Left kidney (tissue), 8 donors: ENCODE measurements at places on chromosomes 2 and 18. TPM values are rescaled to one million over a fixed set of nuclear protein-coding genes. Genes with fewer than 3 reads are reported as not detected.

The SERPINB12 gene
- polyA plus RNA-seq: not detected

The LRP2 gene
- 223 TPM for polyA plus RNA-seq

The SRD5A2 gene
- polyA plus RNA-seq: 0.13 TPM

The ABCG8 gene
- polyA plus RNA-seq: 0.88 TPM

The HTRA2 gene
- polyA plus RNA-seq: 29.8 TPM

The POLR1A gene
- 24.7 TPM for polyA plus RNA-seq

The BCL2 gene
- polyA plus RNA-seq: 25.2 TPM

The ABCB11 gene
- 0.10 TPM for polyA plus RNA-seq

The RAB6C gene
- 0.75 TPM for polyA plus RNA-seq

The CIB4 gene
- 0.48 TPM for polyA plus RNA-seq

The ABCG5 gene
- 0.63 TPM for polyA plus RNA-seq

The GALR1 gene
- 0.15 TPM for polyA plus RNA-seq

DNA sequence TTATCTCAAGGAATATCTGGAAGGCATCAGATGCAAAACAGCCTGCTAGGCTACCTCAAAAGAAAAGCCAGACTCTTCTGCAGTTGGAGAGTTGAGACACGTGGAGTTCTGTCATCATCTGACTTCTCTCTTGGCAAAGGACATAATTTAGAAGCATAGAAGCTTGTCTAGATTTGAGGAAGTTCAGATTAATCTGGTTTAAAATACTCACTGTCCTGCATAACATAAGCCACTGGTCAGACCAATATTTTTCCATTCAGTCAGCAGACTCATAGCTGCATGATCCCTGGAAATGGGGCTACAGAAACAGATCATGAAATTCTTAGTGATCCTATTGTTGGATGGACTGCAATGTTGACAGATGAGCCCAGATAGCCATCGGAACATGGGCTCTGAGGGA is 349.0 kb downstream of the TXNL1 start:
- no peak for DNase-seq

DNA sequence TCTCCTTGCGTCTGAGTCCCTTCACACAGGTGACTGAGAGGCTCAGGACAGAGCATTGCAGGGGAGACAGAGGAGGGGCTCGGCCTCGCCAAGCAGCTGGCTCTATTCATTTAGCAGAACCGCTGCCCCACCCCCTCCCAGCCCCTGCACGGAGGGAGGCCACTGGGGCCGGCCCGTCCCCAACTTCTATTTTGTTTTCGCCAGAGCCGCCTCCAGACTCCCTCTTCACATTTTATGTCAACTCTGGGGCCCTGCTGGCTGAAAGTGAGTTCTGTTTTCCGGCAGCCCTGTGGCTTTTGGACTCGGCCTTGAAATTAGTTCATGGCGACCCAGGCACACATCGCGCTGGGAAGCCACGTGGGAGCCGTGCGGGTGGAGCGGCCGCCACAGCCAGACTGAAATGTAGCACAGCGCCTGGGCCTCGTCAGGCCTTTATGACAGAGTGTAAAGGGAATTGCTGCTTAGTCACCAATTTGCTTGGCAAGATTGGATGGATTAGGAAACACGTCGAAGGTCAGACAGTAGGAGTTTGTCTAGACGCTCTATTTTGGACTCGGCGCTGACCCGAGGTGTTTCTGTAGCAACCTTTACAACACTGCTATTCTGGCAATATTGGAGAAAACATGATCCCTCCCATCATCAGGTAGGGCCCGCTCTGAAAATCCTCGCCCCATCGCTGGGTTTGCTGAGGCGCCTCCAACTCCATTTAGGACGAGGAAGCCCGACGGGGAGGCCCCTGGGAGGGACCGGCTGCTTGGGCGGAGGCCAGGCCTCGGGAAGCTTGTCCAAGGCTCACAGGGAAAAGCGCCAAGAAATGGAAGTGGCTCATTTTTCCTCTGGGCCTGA is 90.7 kb upstream of the CTDP1 start:
- DNase-seq: peak; percentile 73

DNA sequence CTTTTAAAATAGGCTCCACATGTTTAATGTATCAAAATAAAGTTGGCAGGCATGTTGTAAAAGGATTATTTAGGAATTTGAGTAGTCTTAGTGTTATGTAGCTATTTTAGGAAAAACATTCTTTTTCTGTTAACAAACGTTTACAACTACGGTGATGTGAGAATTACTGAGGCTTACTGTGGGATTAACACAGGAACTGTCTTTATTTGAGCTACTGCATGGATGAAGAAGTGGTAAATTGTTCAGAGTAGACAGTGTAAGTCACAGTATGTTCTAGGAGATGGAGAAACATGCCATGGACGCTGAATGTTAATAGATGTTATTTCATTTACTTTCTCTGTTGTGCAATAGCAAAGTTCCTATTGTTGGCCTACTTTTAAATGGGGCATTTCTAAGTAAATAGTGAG is 1.6 kb downstream of the PPM1B start:
- DNase-seq: peak; percentile 27

DNA sequence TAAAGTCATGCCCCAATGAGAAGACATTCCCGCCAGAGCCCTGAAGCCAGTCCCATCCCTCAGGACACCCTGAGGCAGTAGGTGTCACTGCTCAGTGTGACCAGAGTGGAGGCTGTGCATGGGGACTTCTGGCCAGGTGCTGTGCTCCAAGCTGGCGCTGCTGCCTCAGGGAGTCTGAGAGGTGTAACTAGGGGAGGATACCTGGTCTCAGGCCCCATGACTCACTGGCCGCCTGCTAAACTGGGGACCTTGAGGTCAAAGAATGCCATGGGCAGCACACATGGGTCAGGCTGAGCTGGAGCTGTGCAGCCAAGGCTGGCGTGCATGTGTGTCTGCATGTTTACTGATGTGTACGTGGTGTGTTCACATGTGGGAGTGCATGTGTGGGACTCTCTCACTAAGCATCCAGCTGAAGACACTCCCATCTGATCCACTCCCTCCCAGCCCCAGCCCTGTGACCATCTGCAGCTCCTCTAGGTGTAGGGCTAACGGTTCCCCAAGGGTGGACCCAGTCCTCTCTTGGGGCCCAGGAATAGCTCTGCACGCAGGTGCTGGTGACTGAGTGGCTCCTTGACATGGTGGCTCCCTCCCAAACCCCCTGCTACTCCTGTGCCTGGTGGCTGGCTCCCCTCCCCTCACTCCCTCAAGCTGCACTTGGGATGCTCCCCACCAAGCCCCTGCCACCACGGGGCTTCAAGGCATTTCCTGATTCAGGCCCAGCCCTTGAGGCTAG is 16.5 kb downstream of the HS6ST1 start:
- DNase-seq: no peak

DNA sequence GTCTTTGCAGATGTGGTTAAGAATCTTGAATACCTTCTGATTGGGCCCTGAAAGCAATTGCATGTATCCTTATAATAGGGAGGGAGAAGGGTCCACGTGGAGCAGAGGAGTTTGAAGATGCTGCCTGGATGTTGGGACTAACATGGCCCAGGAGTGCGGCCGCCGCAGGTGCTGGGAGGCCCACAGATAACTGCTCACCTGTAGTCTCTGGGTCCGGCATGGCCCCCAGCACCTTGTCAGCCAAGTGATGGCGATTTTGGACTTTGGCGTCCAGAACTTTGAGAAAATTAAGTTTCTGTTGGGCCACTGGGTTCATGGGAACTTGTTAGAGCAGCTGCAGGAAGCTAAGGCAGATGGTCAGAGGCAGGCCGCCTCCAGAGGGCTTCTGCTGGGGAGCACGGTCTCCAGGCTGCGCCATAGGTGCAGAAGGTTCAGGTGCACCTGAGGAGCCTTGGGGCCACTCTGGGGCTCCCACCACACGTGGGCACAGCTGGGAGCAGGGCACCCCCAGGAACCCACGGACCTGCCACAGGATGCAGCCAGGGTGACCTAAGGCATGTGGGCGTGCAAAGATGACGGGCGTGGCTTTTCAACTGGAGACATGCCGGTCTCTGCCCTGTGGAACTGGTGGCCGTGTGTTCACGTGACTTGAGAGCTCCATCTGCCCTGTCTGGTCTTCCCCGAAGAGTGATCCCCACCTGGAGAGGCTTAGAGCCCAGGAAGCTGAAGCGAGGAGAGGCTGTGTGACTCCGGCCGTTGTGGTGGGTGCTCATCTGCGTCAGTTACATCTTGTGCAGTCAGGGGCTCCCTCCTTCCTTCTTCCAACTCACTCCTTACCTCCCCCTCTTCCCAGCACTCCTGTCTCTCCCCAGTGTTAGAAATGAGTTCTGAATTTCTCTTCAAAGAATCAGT is 277.3 kb downstream of the AGAP1 start:
- no peak for DNase-seq

GRCh38 chr18:34639687-34640086 is 70.4 kb upstream of the DTNA start:
- no peak for DNase-seq

- no peak for DNase-seq
Measured at GRCh38 chr18:45282101-45282812, 333.0 kb upstream of the SLC14A2 start.

- no peak for DNase-seq
Measured at GRCh38 chr18:10322004-10322403, 132.4 kb upstream of the APCDD1 start.

- DNase-seq: no peak
Measured at GRCh38 chr2:175808858-175809257, 193.2 kb downstream of the LNPK start.

DNA sequence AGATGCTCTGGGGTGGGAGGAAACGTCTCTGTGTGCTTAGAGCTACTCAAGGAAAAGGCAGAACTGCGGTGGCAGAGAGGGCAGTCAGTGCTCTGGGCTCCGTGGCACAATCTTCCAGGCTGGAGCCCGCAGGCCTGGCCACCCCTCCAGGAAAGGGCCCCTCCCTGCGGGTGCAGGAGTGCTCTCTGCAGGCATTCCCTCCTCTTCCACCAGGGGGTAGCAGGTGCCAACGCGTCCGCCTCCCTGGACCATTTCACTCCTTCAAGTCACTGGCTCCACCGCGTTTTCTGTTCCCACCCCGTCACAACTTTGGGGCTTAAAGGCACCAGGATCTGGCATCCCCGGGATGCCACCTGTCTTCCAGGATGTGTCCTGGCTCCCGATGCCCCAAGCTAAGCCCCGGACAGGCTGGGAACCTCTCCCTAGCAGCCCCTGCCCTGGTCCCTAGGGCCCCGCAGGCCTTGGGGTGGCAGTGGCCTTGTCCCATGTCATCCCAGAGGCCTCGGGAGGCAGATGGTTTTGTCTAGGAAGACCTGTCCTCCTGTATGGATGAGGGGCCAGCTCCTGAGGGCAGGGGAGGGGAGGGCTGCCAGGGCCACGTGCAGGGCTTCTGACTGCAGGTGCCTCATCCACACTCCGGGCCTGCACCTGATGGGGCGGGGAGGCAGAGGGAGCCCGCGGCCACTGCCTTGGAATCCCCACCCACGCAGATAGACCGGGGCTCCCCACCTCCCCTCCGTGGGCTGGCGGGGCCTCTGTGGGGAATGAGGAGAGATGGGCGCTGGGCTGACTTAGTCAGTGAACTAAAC is 26.4 kb downstream of the KCNIP3 start:
- DNase-seq: no peak

DNA sequence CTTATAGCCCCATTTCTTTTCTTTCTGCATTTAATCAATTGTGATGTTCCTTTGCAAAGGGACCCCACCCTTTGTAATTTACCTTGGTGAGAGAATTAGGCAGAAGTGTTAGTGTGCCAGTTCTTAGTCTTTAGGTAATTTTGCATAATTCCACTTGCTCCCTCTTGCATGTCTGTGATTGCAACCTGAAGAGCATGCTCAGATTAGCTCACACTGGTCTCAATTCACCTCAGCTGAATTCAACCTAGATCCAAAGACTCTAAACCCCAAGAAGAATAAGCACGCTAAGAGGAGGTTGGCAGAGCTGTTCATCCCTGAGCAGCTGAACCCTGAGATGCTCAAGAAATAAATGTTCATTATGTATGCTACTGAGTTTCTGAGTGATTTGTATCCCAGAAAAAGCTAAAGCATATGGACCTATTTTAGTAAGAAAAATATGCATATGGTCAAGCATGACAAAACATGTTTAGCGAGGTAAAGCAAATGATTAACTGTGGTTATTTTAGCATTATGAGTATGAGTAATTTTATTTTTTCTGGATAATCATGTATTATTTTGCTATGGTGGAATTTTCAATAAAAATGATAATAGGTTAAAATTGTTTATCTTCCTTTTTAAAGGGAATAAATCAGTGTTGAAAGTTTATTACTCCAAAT is 299.2 kb upstream of the ZSWIM2 start:
- no peak for DNase-seq

- peak; percentile 7 for DNase-seq
Measured at GRCh38 chr2:107775211-107775610, 51.5 kb upstream of the RGPD4 start.

- DNase-seq: no peak
Measured at GRCh38 chr2:156399224-156399949, 36.8 kb upstream of the GPD2 start.

GRCh38 chr18:12858991-12859390 is 25.0 kb downstream of the PTPN2 start:
- DNase-seq: no peak

GRCh38 chr2:23524261-23524706 is 139.3 kb downstream of the KLHL29 start:
- DNase-seq: peak; percentile 60

- no peak for DNase-seq
Measured at GRCh38 chr2:62577994-62578781, 72.2 kb upstream of the TMEM17 start.

GRCh38 chr2:199455210-199455544 is 2.6 kb downstream of the SATB2 start:
- DNase-seq: no peak

DNA sequence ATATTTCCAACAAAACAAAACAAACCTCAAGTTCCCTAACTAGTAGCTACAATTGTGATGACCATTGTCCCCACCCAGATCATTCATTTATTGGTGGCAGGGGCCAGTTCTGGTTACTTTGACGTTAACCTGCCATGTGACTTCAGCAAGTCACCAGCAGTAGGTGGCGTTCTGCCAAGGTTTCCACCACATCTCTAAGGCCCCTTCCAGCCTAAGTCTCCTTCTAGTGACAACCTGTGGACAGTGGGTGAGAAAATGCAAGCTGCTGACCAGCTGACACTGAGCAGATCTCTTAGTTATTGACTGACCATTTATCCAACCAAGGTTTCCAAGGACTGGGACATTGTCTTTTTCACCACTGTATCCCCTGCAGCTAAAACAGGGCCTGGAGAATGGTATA is 98.4 kb downstream of the GPR39 start:
- no peak for DNase-seq

GRCh38 chr2:60548845-60549237 is 4.6 kb downstream of the BCL11A start:
- DNase-seq: no peak

DNA sequence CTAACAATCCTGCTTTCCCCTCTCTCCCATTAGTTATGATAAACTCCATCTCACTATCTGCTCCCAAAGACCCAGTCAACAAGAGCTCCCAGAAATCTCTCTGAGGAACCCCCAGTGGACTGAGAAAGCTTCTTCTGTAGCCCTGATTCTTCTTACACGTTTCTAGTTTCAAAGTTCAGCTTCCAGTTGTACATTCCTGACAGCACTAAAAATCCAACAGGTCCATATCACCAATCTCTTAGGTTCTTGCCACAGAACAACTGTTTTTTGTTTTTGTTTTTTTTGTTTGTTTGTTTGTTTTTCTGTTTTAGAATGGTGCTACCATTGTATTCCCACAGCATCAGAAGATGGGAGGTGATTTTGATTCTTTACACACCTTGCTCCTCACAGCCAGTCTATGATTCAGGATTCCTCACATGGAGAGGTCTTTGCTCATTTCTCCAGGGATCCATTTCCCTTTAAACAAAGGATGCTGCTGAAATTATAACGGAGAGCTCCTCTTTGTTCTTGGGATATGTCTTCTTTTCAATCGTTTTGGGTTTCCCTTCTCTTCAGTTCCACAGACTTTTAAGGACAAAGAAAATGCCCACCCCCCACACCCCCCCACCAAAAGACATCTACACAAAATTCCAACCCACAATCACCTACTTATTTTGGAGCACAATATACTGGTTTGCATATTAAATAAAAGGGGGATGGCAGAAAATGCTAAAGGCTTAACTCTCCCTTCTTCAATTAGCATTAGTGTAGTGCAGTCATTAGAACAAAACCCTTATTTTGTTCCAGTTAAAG is 56.0 kb upstream of the COBLL1 start:
- DNase-seq: no peak
